Renal pelvis (tissue), 12 donors: ENCODE measurements at places on chromosomes 3 and 15. TPM values are rescaled to one million over a fixed set of nuclear protein-coding genes. Genes with fewer than 3 reads are reported as not detected.

The IQCH gene
- 7.8 TPM for polyA plus RNA-seq

The APPL1 gene
- 41.0 TPM for polyA plus RNA-seq

The TMEM108 gene
- polyA plus RNA-seq, result 2.0 TPM

The NEO1 gene
- 136 TPM for polyA plus RNA-seq

The NCEH1 gene
- 4.5 TPM for polyA plus RNA-seq
